ENCODE measurements at places on chromosomes 2 and 18.

DNA sequence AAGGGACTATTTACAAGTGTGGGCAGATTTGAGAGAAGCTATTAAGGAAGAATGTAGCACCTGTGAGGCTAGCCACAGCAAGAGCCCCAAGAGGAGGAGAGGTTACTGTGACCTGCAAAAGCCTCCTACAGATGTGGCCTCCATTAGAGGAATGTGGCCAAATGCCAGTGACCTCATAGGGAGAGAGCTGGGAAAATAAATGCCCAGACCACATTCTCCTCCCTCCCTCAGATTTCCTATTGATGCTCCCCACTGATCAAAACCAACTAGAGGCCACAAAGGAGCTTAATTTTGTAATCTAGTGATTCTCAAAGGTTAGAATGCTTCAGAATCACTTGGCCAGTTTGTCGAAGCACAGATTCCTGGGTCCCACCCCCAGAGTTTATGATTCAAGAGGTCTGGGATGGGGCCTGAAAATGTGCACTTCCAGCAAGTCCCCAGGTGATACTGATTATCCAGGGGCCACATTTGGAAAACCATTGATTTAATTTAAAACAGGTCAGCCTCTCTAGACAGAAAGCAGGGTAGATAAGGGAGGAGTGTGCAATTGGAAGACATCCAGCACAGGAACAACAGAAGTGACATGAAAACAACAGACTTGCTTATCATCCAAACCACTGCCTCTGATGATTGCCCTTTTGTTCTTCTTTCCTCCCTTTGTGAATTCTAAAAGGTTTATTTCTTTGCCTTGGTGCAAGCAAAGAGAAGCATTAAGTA, 61.2 kb upstream of the RBBP8 start:
- DNase-seq, result no peak

- no peak for DNase-seq
Measured at GRCh38 chr2:173511357-173511756, 156.7 kb downstream of the CDCA7 start.

GRCh38 chr2:205145888-205146287, 536.4 kb upstream of the NRP2 start:
- no peak for DNase-seq

GRCh38 chr18:634551-635045, 22.9 kb upstream of the TYMS start:
- no peak for DNase-seq

- no peak for DNase-seq
Measured at GRCh38 chr2:127485051-127485693, 41.1 kb downstream of the IWS1 start.

DNA sequence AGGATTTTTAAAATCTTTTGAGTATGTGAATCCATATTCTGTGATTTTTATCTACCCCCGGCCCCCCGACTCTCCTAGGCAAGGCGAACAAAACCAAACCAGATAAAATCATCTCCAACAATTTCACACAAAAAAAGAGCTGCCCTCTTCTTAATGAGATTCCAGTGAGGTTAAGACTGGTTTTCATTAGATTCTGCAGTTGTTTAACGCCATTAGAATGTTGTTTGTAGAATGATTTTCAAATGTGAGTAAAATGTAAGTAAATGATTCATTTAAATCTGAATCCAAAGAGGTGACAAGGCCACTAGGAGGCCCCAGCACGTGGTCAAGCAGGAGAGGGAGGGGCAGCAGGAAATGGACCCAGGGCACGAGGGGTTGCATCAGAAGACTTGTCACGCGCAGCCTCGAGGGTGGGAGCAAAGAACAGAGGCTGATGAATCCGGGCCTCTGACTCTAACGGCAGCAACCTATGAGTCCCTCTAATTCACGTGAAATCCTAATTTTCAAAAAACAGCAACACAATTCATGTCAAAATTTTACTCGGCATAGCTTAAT, 24.3 kb upstream of the KLHL29 start:
- DNase-seq, result no peak

GRCh38 chr18:28511413-28511821, 334.5 kb upstream of the CDH2 start:
- no peak for DNase-seq

- DNase-seq, result no peak
Measured at GRCh38 chr2:37831081-37831780, 93.9 kb upstream of the RMDN2 start.

- DNase-seq, result no peak
Measured at GRCh38 chr2:136222862-136223261, 104.9 kb upstream of the CXCR4 start.

DNA sequence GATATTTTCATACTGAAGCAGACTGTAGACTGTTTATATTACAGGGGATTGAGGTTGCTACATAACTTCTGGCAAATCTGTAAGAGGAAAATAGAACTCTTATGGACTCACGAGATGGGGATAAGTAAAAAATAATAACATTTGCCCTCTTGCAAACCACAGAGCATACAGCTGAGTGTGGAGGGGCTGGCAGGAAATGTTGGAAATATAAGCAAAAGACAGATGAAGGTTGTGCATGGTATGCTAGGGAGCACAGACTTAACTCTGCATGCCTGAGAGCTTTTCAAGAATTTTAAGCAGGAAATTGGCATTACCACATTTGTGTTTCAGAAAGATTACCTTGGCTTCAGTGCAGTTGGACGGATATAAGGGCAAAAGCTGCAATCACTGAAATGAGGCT, 411.1 kb downstream of the RAD51AP2 start:
- DNase-seq, result no peak

GRCh38 chr2:150417278-150417677, 70.2 kb downstream of the RND3 start:
- DNase-seq, result no peak

DNA sequence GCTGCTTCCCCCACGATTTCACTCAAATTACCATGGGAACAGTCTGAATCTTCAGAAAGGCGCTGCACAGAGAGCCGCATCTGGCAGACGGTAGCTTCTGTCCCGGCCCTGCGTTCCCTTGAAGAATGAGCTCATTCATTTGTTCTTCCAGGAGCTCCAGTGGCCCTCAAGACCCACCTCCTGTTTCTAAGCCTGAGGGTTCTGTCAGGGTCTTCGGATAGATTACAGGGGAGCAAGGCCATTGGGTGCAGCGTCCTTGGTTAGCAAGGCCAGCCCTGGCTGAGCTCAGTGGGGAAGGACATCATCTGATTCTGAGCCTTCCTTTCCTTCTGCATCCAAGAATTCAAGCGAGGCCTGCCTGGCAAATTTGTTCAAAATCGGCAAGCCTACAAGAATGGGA, 111.9 kb downstream of the PDCL3 start:
- no peak for DNase-seq

DNA sequence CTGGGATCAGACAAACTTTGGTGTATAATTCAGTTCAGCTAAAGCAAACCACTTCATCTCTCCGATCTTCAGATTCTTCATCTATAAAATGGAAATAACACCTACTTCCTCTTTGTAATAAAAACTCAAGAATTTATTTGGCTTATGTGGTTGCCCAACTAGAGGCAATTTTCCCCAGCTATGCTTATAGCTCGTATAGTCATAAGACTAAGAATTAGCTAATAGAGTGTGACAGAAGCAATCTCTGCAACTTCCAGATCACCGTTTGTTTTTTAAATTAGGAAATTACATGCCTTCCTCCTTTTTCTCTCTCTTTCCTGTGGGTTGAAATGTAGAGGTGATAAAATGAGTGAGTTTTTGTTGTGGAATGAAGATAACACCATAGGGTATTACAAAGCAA, 35.3 kb upstream of the KCNF1 start:
- no peak for DNase-seq

DNA sequence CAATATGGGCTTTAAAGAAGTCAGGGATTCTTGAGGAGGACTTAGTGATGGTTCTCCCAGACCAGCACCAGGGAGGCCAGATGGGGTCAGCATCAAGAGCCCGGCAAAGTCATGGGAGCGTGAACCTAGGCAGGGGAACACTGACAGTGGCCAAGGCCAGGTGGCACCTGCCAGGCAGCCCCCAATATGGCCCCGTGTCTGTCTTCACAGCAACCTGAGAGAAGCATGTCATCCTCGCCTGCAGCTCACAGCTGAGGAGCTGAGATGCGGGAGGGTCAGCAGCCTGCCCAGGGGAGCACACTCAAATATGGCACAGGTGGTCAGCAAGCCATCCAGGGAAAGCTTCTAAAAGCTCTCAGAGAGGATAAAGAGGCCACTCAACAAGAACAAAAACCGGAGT, 105.7 kb upstream of the GPC1 start:
- no peak for DNase-seq

DNA sequence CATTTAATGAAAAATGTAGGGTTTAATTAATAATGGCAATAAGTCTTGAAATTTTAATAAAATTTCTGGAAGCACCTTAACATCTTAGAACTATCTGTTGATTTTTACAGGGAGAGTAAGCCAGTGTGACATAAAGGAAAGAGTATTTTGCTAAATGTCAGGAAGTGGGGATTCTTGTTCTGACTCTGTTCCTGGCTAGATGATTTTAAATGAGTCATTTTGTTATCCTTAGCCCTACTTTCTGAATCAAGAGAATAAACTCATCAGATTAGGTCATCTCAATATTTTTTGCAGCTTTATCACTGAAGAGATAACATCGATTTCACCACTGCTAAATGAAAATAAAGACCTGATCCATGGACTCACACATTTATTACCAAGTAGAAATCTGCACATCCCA, 377.5 kb upstream of the CYRIA start:
- no peak for DNase-seq

- no peak for DNase-seq
Measured at GRCh38 chr2:189297446-189297845, 117.9 kb upstream of the COL5A2 start.

GRCh38 chr2:161112908-161113307, 47.3 kb upstream of the TANK start:
- DNase-seq, result no peak

GRCh38 chr2:23565814-23566213, 180.8 kb downstream of the KLHL29 start:
- no peak for DNase-seq

DNA sequence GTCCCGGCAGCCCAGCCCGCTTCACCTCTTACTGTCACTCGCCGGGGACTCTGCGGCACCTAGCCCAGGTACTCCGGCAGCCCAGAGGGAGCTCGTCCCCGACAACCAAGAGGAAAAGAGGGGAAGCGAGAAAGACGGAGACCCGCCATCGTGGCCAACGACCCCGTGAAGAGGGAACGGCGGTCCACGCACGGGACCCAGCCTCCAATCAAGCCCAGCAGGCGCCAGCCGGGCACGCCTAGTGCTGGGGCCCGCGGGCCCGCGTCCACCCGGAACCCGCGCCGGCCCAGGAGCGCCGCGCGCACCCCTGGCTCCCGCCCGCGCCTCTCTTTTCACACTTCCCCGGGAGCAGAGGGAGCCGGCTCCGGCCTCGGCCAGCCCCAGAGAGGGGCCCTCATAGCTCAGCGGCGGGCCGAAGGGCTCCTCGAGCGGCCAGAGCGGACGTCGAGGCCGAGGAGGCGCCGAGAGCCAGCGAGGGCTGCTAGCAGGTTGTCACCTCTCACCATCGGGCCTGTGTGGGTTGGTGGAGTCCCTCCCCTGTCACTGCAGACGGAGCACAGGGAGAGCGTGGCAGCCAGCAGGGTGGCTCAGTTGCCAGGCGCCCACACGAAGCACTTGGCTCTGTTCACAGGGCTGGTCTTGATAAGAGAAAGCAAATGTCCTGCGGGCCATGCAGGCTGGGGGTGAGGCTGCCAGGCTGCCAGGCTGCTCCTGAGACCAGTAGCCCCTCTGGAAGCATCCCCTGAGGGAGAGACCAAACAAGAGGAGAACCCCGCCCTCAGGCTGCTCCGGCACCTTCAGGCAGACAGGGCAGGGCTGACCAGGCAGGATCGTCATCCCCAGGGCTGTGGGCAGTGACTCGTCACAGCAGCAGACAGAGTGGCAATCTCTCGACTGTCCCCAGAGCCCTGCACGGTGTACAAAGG, 36.9 kb upstream of the KLF11 start:
- DNase-seq, result no peak

GRCh38 chr2:180334514-180334913, 327.4 kb upstream of the CWC22 start:
- DNase-seq, result no peak

- DNase-seq, result no peak
Measured at GRCh38 chr2:172639256-172639655, 83.4 kb downstream of the PDK1 start.

- no peak for DNase-seq
Measured at GRCh38 chr2:238821944-238822670, 25.8 kb upstream of the TWIST2 start.

DNA sequence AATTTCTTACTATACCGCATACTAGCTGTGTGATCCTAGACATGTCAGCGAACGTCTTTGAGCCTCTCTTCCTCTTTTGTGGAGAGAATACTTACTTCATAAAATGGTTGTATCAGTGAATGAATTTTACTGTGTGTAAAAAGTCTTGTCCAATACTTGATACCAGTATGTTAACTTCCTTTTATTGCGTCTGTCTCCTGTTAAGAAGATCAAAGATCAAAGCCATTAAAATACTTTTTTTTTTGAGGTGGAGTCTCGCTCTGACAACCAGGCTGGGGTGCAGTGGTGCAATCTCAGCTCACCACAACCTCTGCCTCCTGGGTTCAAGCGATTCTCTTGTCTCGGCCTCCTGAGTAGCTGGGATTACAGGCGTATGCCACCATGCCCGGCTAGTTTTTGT, 33.2 kb downstream of the ERLEC1 start:
- DNase-seq, result no peak

- no peak for DNase-seq
Measured at GRCh38 chr2:161243905-161244304, 64.3 kb upstream of the PSMD14 start.

- DNase-seq, result no peak
Measured at GRCh38 chr2:197838036-197838435, 33.6 kb downstream of the PLCL1 start.

GRCh38 chr2:217585362-217585761, 417.4 kb downstream of the TNS1 start:
- no peak for DNase-seq

DNA sequence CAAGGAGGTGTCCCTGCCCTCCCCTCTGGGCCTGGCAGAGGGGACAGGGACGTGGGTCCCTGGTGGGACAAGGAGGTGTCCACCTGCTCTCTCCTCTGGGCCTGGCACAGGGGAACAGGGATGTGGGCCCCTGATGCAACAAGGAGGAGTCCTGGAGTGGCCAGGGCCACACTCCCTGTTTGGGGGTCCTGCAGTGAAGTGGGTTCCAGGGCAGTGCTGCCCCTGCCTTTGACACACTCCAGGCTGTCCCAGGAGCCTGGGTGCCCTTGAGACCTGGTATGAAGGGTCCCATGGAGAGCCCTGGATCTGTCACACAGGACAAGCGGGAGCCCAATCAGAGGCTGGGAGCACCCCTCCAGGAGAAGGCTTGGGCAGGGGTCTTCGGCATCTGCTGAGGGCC, 75.8 kb upstream of the GPC1 start:
- no peak for DNase-seq

GRCh38 chr2:41832218-41832617, 215.6 kb upstream of the PKDCC start:
- DNase-seq, result no peak

- no peak for DNase-seq
Measured at GRCh38 chr2:61134141-61134540, 27.8 kb upstream of the C2orf74 start.

GRCh38 chr18:62494764-62495163, 28.1 kb upstream of the ZCCHC2 start:
- no peak for DNase-seq
